ENCODE measurements at places on chromosomes 7 and 10.

DNA sequence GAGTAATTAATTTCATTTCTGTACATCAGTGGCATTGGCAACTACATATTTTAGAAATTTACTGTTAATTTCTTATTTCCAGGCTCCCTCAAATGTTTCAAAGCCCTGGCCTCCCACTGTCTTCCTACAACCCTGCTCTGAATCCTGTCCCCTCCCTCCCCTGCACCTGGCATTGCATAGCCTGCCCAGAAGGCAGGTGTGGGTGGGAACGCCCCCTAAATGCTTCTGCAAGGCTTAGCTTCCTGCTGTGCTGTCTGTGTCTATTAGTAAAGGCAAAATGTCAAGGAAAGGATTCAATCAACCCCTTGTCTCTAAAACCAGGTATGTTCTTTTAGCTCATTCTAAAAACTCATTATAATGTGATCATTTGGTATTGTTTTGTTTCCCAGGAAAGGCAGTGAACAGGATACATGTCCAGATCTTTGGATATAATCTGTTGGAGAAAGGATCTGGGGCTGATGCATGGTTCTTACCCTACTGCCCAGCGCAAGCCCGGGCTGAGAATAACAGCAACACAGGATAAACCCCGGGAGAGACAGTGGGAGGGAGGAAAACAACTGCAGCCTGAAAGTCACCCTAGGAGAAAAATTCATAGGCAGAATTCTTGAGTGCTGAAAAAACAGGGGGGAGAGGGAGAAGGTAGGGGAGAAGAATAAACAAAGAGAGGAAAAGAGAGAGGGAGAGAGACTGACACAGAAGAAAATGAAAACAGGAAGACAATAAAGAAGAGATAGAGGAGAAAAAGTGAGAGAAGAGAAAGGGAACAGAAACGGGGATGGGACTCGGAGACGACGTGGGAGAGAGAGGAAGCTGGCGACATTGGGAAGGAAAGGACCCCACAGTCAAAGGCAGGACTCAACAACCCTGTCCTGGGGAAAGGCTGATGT is 589 bp downstream of the ZNF488 start:
- DNase-seq: no peak

DNA sequence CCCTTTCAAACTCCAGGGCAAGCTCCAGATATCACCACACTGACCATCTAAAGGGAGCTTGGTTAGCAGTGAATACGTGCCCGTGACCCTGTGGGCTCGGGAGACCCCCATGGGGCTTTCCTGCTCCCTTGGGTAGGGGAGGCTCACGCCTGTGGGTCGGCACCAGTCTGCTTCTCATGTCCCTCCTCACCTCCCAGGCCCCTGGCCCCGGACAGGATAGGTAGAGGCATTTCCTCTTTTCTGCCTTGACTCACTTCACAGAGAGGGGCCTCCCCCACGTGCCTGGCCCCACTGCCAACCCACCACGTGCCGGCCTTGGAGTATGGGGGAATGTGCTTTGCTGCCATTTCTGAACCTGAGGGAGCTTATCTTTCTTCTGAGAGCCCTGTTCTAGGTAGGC is 131.3 kb upstream of the FAM20C start:
- DNase-seq: no peak

- no peak for DNase-seq
Observed at GRCh38 chr10:79166312-79166721, 97.6 kb downstream of the ZMIZ1 start.

DNA sequence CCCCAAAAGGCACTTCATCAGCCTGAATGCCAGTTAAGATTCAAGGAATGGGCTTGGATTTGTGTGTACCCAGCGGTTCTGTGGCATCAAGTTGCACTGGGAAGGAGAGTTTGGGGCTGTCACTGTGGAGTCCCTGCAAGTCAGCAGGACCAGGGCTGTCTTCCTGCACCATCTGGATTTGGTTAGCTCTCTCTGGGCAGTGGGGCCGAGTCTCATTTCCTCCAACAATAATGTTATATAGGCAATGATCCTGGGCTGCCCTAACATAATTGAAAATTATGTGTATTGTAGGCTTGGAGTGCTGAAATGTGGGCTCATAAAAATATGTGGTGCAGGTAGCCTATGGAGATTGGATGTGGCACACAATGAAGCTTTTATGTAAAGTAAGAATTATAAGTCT is 87.2 kb downstream of the TCF7L2 start:
- no peak for DNase-seq

DNA sequence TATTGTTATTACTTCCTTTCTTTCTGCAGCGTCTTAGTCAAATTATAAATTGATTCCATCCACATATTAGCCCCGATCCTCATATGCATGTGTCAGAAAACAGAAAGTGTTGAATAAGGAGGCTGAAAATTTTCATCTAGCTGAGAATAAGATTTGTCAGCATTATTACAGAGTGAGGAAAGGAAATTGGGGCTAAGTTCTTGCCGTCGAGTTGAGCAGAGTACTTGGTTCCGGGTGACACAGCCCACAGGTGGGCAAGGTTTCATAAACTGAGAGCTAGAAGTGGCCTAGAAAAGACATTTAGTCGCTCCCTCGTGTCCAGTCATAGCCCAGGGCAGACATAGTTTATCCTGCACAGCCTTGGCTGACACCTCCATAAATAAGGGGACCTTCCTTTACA is 461.7 kb upstream of the GALNT17 start:
- DNase-seq: no peak

- no peak for DNase-seq
Observed at GRCh38 chr10:33412653-33413361, 78.3 kb upstream of the NRP1 start.

GRCh38 chr10:132981173-132981555 is 38.8 kb upstream of the CFAP46 start:
- DNase-seq: no peak

- DNase-seq: no peak
Observed at GRCh38 chr10:13003004-13003403, 1.5 kb upstream of the CCDC3 start.

GRCh38 chr7:149690688-149691446 is 82.5 kb downstream of the ZNF467 start:
- DNase-seq: no peak

- DNase-seq: no peak
Observed at GRCh38 chr7:25988640-25989039, 163.4 kb upstream of the NFE2L3 start.

DNA sequence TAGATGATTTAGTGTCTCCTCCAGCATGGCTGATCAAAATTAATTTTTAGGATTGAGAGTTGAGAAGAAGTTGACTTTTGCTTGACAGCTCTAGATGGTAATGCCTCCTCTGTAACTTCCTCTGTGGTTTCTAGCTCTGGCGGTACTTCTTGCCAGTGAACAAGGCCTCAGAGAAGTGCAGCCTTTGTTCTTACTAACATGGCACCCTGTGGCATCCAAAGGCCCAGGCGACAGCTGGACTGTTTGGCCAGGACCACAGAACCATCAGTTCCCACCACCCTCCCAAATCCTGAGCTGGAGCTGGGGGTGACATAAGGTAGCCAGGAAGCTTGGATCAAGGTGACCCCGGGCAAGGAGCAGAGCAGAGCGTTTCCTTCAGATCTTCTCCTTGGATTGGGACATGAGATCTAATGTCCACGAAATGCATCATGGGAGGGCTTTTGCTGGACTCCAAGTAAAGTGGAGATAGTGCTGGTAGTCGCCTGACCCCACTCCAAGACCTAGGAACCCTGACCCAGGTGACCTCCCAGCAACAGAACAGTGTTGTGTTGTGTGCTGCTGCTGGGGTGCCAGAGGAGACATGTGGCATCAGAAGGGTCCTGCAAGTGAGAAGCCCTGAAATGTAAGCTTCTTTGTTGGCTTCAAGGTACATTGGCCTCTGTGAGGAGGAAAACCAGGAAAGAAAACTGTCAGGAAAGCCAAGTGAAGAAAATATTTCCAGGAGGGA is 41.8 kb downstream of the APBB1IP start:
- no peak for DNase-seq

Data from C1 segment of cervical spinal cord (tissue), 14 donors.